Left renal cortex interstitium (tissue), 4 donors: ENCODE measurements at places on chromosomes 5 and 9. TPM values are rescaled to one million over a fixed set of nuclear protein-coding genes. Genes with fewer than 3 reads are reported as not detected.

GRCh38 chr5:154972476-154973080 lies 31.7 kb downstream of the MRPL22 start:
- DNase-seq = peak; percentile 13

NUTM2G gene
- polyA plus RNA-seq = 0.27 TPM

- DNase-seq = no peak
Measured at GRCh38 chr5:170809551-170809950, 26.0 kb downstream of the GABRP start.

- no peak for DNase-seq
Measured at GRCh38 chr9:137673886-137674285, 55.1 kb downstream of the EHMT1 start.

AQP7 gene
- polyA plus RNA-seq = 28.7 TPM

DNA sequence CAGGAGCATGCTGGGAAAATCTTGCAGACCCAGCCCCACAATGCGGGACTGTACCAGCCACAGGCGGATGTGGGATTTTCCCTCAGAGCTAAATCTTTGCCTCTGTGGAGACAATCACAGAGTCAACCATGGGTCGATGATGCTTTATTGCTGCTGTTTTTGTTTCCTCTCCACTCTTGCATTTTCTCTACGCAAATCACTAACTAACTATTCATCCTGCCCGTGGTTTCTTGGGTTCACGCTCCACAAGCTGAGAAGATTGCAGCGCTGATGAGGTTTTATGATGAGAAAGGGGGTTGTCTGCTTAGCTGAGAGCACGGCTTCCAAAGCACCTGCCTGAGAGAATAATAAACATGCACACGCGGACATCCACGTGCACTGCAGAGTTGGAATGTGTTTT lies 500.2 kb upstream of the ADAMTS16 start:
- DNase-seq = no peak

DNA sequence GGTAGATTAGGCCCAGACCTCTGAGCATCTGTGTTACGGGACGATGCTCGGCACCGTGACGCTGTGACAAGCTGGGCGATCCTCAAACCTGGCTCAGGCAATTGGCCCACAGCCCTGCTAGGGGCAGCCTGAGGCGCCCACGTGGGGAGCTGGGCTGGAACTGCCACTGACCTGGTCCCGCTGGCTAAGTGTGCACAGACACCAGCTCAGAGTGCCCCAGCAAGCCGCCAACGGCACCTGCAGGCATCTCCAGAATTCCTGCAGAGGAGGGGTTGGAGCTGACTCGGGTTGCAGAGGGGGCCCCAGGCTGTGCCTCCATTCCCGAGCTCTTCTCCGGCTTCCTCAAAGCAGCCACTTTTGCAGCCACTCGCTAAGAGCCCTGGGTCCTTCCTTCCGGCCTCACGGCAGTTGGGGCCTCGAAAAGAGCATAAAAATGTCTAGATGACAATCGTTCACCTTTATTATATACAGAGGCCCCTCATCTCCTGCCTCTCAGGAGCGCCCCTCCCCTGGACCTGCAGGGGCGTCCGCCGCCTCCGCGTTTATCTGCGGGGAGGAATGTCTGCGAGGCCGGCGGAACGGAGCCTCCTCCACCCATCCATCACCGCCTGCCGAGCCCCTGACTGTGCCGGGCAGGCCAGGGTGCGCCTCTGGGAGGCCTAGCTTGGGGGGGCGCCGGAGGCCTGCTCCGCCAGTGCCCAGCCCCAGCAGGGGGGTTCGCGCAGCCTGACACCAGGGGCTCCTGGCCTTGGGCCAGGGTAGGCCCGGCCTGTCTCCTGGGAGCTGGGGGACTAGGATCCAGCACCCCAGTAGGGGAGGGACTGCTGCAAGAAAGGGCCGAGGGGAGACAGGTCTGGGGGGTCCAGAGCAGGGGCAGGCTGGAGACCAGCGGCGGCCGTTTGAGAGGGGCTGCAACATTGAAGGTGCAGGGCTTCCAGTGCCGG lies 144.9 kb downstream of the BARX1 start:
- peak; percentile 20 for DNase-seq

TNFSF8 gene
- polyA plus RNA-seq = 0.59 TPM

GRCh38 chr9:2208991-2209390 lies 193.8 kb downstream of the SMARCA2 start:
- DNase-seq = no peak

DNA sequence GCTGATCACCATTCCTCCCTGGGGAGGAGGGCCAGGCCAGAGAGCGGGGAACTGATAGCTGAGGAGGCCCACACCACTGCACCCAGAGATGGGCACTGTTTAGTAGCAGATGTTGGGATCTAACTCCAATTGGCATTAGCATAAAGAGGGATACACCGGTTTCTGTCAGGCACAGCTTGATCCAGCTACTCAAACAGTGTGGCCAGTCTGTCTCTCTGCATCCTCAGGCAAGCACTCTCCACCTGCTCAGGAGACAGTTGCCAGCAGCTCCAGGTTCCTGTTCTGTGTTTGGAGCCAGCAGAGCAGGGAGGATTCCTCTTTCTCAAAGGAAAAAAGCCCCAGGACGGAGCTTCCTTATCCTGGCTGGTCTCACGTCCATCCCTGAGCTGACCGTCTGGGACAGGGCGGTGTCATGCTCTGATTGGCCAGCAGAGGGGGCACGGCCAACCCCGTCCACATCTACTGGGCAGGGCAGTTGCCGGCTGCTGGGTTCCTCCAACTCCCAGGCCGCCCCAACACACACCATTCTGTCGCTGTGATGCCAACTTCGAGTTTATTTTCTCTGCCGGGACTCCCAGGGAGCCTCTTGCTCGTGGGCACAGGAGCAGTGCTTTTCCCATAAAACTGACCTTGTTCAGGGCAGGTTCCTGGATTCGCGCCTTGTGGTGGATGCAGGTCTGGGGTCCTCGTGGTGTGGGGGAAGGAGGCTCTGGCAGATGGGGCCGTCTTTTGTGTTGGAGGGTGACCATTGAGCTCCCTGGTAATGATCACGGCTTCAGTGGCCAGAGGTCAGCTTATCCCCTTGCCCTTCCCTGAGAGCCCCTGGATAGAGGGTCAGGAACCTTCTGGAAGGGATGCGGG lies 47.9 kb downstream of the COL5A1 start:
- no peak for DNase-seq

GRCh38 chr5:180411948-180412347 lies 58.8 kb upstream of the GFPT2 start:
- no peak for DNase-seq

- peak; percentile 45 for DNase-seq
Measured at GRCh38 chr9:78857373-78858225, 560.7 kb downstream of the PSAT1 start.

DNA sequence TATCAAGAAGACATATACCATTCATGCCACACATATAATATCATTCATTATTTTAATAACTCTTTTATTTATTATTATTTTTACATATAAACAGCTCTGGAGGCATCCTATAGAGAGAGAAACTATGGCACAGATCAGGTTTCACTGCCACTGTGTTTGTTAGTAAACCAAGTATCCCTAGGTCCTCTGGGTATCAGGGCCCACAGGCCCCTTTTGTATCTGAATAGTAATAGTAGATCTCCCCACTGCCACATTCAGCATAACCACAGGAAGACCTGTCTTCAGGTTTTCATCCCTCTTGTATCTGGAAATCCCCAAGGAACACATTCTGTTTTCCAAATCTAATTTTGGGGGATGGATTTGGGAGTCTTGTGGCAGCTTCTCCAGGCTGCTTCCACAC lies 94.0 kb downstream of the SPATA31D1 start:
- DNase-seq = no peak

PCDHGB2 gene
- 4.1 TPM for polyA plus RNA-seq

PCDHB14 gene
- 10.2 TPM for polyA plus RNA-seq

ENTREP1 gene
- polyA plus RNA-seq = 4.0 TPM

DNA sequence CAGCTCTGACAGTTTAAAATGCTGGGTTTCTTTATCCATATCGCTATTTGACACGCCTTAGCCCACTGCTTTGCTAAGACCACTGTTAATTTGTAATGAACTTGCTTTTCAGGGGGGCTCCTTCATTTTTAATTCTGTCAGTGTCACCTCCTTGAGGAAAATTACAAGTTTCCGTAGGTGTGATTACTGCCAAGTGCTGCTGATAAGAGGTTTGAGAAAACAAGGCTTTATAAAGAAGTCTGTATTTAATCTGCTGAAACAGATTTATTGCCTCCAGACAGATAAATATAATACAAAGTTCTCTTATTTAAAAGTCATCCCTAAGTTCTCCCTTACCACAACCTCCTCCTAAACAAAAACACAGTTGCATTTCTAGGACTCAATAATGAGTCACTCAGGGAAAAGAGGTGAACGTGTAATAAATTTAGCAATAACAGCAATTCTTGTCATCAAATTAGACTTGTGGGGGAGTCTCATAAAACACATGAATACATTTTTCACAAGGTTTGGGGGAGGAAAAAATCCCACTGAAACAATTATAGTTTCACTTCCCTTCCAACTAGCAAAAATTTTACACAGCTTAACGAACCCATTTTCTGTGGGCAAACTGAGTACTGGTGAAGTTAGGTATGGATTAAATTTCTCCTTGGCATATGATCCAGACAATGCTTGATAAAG lies 72.8 kb downstream of the MAPKAP1 start:
- DNase-seq = no peak

SPATA31A3 gene
- polyA plus RNA-seq = not detected

- DNase-seq = no peak
Measured at GRCh38 chr5:68191083-68191791, 24.3 kb upstream of the PIK3R1 start.

DNA sequence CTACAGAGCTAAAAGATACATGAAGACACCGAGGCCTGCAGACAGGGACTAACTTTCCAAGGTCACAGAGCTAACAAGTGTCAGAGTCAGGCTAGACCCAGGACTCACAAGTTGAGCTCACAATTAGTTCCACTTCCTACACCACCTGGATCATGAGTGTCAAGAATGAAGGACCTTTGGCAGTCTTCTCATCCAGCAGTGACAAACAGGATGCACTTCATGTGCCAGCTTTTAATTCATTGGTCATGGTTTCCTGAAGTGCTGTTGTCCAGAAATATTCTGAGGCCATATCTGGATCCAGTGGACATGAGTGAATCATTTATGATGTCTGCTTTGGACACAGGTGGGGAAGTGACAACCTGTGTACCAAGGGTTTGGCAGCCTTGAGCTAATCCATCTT lies 77.4 kb downstream of the KCNIP1 start:
- DNase-seq = no peak

ARHGEF28 gene
- 57.9 TPM for polyA plus RNA-seq

- DNase-seq = no peak
Measured at GRCh38 chr5:74314906-74315305, 325.6 kb downstream of the ENC1 start.

- no peak for DNase-seq
Measured at GRCh38 chr9:70474413-70474812, 60.0 kb upstream of the KLF9 start.

ZDHHC11 gene
- polyA plus RNA-seq = 10.0 TPM

DNA sequence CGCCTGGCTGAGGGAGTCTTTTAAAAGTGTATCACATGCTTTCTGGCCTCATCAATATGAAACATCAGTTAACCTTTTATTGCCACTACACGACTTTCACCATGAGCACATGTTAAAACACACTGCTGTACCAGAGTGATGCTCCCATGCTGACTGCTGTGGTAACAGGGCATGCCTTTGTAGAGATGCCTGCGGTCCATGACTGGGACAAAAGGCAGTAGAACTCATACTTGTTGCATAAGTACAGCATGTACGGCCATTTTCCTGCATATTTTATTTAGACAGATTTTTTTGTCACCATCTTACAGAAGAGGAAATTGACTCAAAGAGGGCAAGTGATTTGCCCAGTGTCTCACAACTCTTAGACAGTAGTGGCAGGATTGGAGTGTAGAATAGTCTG lies 105.7 kb upstream of the ADAMTSL1 start:
- no peak for DNase-seq

DNA sequence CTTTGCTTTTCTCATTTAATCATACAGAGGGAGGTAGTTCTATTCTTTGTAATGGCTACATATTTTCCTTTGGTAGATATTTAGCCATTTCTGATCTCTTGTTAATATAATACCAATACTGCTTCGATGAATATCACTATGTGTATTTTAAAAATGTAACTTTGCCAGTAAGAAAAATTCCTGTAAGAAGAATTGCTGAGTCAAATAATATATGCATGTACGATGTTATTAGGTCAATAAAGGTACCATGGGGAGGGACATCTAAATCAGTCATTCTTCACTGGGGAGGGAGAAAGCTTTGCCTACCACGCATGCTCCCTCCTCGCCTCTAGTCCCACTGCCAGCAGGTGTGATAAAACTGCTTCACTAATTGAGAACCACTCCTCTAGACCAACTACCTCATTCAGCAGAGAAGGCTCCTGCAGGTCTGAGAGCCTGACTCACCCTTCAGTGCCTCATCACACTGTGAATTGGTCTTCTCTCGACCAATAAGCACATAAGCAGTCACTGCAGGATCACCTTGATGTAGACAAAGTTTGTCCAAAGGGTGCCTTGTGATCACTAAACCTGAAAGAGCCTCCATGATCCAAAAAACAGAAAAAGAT lies 56.1 kb upstream of the TBCA start:
- no peak for DNase-seq

ADAMTS19 gene
- polyA plus RNA-seq = 4.0 TPM

DNA sequence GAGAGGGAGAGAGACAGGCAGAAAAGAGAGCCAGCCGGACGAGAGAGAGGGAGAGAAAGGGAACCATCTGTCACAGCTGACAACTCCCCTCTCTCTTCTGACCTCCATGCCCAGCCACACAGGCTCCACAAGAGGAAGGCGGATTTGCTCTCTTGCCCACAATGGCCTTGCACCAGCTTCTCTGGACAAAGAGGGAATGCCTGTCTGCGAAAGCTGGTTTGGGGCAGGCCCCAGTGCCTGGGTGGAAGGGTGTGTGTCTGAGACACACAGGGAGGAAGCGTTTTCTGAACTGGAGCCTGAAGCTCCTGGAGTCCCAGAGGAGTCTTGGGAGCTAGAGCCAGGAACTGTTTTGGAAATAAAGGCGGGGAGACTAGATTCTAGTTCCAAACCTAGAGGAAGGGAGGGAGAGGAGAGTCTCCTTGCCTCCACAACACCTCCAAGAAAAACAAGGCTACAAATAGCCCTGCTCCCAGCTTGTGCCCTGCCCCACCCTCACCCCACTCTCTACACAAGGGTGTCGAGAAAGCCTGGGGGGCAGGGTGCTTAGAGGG lies 12.5 kb downstream of the C1QTNF2 start:
- DNase-seq = no peak

GRCh38 chr5:61675015-61675692 lies 343.1 kb downstream of the ZSWIM6 start:
- DNase-seq = no peak

- DNase-seq = no peak
Measured at GRCh38 chr5:97111004-97111403, 31.4 kb downstream of the LIX1 start.

FGF18 gene
- polyA plus RNA-seq = 0.22 TPM

- DNase-seq = no peak
Measured at GRCh38 chr5:138743484-138743883, 9.7 kb upstream of the CTNNA1 start.

- no peak for DNase-seq
Measured at GRCh38 chr5:40484495-40484894, 195.2 kb upstream of the PTGER4 start.

GRCh38 chr5:138762110-138762509 lies 8.9 kb downstream of the CTNNA1 start:
- no peak for DNase-seq

MSMP gene
- polyA plus RNA-seq = not detected
